ENCODE measurements at places on chromosomes 7 and 10. TPM values are rescaled to one million over a fixed set of nuclear protein-coding genes. Genes with fewer than 3 reads are reported as not detected.

GRCh38 chr10:110118891-110119621 is 88.3 kb upstream of the MXI1 start:
- DNase-seq = no peak

DNA sequence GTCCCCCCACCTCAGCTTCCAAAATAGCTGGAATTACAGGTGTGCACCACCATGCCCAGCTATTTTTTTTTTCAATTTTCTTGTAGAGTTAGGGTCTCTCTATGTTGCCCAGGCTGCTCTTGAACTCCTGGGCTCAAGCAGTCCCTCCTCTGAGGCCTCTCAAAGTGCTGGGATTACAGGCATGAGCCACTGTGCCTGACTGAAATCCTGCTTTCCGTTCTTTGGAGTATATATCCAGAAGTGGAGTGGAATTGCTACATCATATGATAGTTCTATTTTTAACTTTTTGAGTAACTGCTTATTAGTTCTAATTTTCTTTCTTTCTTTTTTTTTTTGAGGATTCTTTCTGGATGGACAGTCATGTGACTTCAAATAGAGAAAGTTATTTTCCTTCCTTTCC is 62.9 kb upstream of the ZMIZ2 start:
- no peak for DNase-seq

DNA sequence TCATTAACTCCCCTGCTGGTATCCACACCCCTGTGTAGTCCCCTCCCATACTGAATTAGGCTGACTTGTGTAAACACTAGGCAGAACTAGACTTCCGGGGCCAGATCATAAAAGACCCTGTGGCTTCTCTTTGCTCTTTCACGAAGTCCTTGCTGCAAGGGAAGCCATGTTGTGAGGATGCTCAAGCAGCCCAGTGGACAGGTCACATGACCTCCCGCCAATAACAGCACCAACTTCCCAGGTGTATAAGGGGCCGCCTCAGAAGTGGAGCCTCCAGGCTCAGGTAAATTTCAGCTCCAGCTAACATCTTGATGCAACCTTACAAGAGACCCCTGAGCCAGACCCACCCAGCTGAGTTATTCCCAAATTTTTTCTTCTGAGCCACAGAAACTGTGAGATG is 11.3 kb upstream of the FOXK1 start:
- DNase-seq = no peak

GRCh38 chr10:16519250-16519907 is 2.3 kb downstream of the C1QL3 start:
- DNase-seq = peak; percentile 7

- no peak for DNase-seq
Observed at GRCh38 chr10:80260295-80261243, 28.9 kb downstream of the MAT1A start.

DNA sequence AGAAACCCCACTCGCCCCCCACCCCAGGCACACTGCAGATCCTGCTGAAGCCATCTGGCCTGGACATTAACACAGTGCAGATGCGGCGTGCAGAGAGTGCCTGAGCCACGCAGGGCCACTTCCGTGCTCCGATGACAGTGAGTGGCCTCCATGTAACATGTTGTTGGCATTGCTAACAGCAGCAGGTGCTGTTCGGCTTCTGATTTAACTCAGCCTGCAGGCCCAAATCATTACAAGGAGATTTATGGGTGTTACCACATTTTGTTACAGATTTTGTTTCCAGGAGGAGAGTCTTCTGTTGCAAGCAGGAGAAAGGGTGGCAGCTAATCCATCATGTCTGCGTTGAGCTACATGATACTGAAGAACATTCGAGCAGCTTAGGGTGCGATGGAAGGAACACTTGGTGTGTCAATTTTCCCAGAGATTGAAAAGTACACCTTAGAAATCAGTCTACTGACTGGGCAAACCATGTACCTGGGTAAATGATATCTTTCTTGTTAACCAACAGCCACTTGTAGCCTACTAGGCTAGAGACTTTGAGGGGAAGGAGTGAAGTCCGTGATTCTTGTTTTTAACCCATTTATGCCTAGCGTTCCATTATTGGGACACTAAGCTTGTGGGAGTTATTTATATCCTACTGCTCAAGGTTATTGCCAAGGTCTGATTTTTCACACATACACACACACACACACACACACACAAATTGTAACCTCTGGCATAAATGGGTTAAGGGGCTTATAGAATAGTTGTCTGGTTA is 90.0 kb downstream of the JCAD start:
- peak; percentile 56 for DNase-seq

- no peak for DNase-seq
Observed at GRCh38 chr10:85446827-85447226, 919.8 kb downstream of the GRID1 start.

The MYO3A gene
- 0.45 TPM for total RNA-seq

DNA sequence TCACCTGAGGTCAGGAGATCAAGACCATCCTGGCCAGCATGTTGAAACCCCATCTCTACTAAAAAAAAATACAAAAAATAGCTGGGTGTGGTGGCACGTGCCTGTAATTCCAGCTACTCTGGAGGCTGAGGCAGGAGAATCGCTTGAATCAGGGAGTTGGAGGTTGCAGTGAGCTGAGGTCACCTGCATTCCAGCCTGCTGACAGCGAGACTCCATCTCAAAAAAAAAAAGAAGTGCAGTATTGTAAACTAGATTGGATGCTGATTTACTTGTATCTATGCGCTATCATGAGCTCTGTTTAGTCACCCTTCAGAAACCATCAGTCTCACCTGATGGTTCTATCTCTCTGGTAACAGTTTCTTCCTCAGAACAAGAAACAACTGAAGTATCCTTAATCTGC is 13.8 kb downstream of the ZSCAN21 start:
- DNase-seq = no peak

The PDK4 gene
- 176 TPM for total RNA-seq

GRCh38 chr10:48251525-48252353 is 22.8 kb downstream of the FRMPD2 start:
- no peak for DNase-seq

GRCh38 chr10:3955493-3955892 is 170.5 kb upstream of the KLF6 start:
- peak; percentile 41 for DNase-seq

GRCh38 chr7:151167197-151167961 is at the start of gene GBX1:
Gene GBX1, minus strand, starts transcription at chr7:151167694. Its CDS starts 146 bp downstream, at chr7:151167548.
- DNase-seq = peak; percentile 20

DNA sequence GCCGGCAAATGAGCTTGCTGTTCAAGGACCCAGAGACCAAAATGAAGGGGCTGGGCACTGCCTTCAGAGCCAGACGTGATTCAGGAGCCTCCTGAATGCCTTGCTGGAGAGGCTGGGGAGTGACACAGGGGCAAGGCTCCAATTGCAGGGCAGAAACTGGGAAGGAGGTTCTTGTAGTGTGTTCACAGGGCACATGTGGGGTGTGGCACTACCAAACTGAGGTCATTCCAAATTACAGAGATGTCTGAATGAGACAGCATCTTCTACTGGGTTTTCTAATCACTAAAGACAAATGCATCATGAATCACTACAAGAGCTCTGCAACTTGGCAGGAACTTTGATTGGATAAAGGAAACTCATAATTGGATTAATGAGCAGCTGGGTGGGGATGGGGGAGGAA is 17.8 kb downstream of the CRTAC1 start:
- no peak for DNase-seq

The PTTG1IP2 gene
- not detected for total RNA-seq

The TSPAN12 gene
- 18.0 TPM for total RNA-seq
